Activated T-cell treated with anti-CD3 and anti-CD28 coated beads, Interleukin-2, amount 50 U/mL, for 1 hour (primary cell): ENCODE measurements at places on chromosomes 1 and 21.

- DNase-seq = no peak
Measured at GRCh38 chr1:72462186-72462905, 180.0 kb upstream of the NEGR1 start.

DNA sequence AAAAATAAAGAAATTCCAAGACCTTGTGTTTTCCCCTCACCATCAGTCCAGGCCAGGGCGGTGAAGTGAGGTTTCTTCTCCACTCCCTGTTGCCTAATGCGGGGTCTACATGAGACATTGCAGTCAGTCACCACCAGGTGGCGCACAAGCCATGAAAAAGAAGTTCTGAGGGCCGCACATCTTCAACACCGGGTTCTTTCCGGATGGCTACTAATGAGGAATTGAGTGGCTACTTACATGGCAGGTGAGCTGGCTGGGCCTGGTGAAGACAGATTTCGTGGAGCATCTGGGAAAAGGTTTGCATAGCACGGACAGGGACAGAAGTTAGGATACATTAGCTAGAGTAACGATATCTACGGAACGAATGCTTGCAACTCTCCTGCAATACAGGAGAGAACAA lies 15.8 kb upstream of the S100A11 start:
- peak; percentile 85 for DNase-seq

GRCh38 chr1:230985711-230986110 lies 6.8 kb downstream of the ARV1 start:
- no peak for DNase-seq

GRCh38 chr1:183654706-183655105 lies 1.6 kb upstream of the APOBEC4 start:
- DNase-seq = no peak

DNA sequence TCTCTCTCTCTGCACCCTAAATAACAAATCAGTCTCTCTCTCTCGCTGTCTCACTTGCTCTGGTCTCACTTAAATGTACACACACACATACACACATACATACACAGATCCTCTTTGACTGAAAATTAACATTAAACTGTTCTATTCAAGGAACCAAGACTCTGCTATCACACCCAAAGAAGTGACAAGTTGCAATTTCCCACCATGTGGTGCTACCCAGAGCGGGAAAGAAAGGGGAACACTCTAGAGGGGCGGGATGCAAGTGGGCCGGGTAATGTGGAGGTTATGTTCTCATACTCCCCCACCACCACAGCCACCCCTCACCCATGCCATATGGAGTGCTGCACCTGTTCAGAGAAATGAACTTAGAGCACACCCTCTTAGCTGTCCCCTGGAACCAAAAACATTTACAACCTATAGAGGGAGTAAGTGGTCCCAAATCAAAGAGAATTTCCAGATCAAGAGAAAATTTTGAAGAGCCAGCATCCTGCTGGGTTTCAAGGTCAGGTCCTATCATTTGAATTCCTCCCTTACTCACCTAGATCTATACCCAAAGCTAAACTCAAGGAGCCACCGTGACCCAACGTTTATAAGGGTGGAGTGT lies 319.4 kb downstream of the BRINP2 start:
- no peak for DNase-seq

DNA sequence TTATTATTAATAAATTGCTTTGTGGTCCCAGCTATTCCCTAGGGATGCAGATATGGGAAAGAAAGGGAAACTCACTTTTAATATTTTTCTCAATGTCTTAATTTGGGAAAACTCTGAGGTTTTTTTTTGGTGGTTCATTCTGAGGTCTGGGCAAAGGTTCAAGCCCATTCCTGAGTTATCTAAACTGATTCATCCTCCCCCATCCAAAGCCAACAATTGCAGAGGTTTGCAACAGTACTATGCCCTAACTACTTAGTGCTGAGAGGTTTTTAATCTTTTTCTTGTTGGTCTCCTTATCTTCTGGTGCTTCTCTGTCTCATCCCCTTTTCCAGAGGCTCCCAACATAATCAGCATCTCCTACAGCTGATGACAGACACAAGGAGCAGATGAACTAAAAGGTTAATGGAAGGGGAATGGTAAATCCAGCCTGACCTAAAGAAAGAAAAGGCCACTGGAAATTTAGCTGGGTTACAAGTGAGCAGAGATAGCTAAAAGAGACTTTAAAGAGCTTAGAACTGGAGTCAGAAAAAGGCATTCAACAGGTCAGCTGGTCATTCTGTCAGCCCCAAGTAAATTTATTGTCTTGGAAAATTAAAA lies 390.4 kb downstream of the TGFB2 start:
- DNase-seq = no peak

DNA sequence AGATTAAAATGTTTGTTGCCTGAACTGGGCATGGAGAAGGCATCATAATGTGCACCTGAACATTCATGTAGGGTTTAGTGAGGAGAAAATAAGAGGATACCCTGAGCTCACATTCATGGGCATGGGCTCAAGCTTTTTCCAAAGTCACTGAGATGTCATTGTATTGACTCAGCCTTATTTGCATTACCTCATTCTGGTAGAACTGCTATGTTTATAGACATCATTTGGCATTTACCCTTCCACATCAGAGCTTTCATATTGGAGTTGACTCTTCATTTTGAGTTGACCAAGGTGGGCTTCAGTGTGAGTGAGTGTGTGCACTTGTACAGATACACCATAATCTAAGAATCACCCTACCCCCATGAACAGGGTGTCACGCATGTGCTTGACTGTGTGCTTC lies 143.2 kb downstream of the PBX1 start:
- DNase-seq = no peak

DNA sequence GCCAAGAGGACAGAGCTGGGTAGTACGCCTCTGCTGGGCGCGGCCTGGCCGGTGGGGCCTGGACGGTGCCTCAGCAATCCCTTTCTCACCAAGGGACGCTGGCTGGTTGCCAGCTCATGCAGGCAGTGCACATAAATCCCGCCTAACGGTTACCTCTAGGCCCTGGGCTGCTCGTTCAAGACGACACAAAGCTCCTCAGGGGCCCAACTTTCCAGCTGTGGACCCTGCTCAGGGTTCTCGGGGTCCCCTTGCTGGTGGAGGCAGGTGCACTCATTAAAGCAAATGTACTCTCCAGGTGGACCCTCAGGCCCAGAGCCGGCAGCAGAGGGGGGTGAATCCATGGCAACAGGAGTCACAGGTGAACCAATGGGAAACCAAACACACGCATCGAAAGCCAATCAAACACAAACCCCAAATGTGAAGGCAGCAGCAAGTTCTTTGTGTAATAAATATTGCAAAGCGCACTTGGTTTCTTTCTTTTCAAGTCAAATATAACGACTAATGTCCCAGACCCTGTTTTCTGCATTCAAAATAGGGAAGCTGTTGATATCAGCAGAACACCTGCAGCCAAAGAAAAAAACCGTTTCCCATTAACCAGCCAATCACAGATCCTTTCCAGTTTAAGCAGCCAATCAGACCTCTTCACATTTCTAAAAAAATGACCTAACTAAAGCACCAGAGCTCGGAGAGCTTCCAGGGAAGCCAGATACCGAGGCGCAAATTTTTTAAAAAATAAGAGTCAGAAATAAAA lies 26.1 kb upstream of the CLSTN1 start:
- no peak for DNase-seq

GRCh38 chr1:221774054-221774842 lies 32.4 kb upstream of the DUSP10 start:
- DNase-seq = no peak

DNA sequence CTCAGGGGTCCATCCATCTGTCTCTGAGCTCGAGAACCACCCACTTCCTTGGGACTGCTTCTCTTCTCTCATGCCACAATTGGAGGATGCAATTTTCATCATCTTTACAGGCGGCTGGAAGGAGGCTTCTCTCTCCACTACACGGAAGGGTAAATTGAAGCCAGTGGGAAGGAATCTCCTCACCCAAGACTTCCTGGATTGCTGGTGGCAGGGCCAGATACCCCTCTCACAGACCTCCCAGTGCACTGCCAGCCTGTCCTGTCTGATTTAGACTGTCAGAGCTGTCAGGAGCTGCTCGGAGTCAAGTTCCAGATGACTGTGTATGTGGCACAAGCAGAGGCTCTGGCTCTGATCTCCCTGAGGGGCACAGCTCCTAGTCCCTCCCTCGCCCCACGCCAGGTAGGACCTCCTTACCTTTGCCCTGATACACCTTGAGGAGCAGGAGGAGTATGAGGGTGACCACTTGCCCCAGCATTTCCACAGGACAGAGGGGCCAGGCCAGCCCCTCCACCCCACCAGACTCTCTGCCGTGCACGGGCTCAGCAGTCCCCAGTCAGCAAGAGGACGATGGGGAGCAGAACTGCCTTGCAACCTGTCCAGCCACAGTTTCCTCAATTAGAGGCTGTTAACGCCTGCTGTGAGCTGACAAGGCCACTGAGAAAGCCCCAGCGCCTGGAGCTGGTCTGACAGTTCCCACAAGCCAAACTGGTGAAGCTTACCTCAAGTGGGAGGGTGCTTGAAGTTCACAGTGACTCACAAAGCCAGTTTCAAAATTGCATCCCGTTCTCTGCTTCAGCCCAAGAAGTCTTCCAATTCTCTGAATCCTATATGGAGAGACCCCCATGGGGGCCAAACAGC lies at the start of gene CD244:
CD244 (minus strand) TSS at position 685 of the 858 bp plus-strand sequence; CDS start at position 475, 210 bp downstream.
- DNase-seq = peak; percentile 41

DNA sequence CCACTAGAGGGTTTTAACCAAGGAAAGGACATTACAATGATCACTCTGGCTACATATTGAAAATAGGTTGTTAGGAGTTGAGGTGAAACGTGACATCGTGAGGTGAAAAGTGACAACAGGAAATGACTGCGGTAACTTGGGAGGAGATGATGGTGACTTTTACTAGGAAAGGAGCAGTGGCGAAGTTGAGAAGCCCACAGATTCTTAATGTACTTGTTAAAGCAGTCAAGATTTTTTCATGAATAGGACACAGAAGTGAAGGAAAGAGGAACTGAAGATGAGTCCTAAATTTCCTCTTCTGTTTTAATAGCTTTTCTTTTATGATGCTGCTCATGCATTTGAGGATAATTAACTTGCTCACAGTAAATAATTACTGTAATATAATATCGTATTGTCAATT lies 59.5 kb downstream of the OMA1 start:
- DNase-seq = no peak

- no peak for DNase-seq
Measured at GRCh38 chr1:166069390-166069789, 97.4 kb downstream of the FAM78B start.

- DNase-seq = no peak
Measured at GRCh38 chr1:27007909-27008582, 4.6 kb downstream of the TENT5B start.

DNA sequence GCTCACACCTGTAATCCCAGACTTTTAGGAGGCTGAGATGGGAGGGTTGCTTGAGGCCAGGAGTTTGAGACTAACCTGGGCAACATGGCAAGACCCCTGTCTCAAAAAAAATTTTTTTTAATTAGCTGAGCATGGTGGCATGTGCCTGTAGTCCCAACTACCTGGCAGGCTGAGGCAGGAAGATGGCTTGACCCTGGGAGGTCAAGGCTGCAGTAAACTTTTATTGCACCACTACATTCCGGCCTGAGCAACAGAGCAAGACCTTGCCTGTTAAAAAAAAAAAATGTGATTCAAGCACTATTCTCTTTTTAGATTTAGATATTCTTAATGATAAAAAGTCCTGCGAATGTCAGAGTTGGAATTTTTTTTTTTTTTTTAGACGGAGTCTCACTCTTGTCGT lies 102.5 kb upstream of the L1TD1 start:
- no peak for DNase-seq

DNA sequence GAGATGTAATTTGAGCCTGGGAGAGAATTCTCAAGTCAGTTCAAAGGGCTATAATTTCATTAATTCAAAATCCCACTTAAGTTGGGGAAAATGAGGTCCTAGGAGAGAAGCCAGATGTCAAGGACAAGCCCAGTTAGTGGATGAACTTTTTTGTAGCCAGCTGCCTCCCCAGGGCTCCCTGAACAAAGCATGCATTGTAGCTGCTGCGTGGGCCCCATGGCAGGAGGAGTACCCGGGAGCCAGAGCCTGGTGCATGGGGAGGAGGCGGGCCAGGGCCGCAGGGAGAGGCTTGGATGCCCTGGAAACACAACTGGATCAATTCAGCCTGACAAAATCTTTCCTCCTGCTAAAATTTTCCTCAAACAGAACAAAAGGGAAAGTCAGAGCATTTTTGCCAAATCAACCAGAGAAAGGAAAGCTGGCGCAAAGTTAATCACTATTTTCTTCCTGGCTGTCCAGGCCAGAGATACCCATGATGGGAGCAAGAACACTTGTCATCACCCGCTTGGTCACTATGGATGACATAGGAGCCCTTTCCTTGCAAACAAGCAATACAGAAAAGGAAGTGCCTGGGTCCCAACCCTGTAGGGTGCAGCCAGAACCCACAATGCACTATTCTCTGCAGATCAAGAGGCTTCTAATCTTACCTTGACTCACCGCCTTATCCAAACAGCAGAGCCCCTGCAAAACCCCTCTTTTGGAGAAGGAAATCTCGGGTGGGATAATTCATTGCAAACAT lies 248.1 kb upstream of the RAB4A start:
- DNase-seq = no peak

DNA sequence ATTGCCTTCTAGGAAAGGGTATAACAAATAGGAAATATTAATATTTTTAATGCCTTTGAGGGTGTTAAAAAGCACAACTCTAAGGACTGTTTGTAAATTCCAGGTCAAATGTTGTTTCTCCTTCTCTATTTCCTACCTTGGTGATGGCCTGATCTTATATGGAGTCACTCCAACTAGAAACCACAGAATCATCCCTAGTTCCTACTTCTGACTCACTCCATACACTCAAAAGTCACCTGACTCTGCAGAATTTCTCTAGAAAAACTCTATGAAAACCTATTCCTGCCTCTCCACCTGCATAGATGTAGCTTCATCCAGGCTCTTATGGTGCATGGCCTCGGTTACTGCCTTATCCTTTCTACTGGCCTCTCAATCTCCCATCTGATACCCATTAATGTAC lies 14.5 kb downstream of the RGS4 start:
- DNase-seq = no peak

- DNase-seq = no peak
Measured at GRCh38 chr21:42349420-42350317, 1.1 kb downstream of the TFF2 start.
